Upper lobe of left lung (tissue), 6 donors: ENCODE measurements at places on chromosomes 12 and 14. TPM values are rescaled to one million over a fixed set of nuclear protein-coding genes. Genes with fewer than 3 reads are reported as not detected.

The GYS2 gene
- not detected for total RNA-seq

The DEGS2 gene
- total RNA-seq, result 19.9 TPM

The TXNDC16 gene
- 4.8 TPM for total RNA-seq

The HVCN1 gene
- total RNA-seq, result 16.8 TPM

The SERPINA3 gene
- 59.3 TPM for total RNA-seq

The C12orf60 gene
- 0.94 TPM for total RNA-seq

The ALDH1L2 gene
- total RNA-seq, result 5.8 TPM

The DAD1 gene
- total RNA-seq, result 8.4 TPM

- H3K27ac ChIP-seq, result peak overlapping the region; percentile 24
- H3K4me3 ChIP-seq, result no peak overlapping the region
- no peak for DNase-seq
Observed at GRCh38 chr12:64621257-64621942, 11.1 kb downstream of the RASSF3 start.

DNA sequence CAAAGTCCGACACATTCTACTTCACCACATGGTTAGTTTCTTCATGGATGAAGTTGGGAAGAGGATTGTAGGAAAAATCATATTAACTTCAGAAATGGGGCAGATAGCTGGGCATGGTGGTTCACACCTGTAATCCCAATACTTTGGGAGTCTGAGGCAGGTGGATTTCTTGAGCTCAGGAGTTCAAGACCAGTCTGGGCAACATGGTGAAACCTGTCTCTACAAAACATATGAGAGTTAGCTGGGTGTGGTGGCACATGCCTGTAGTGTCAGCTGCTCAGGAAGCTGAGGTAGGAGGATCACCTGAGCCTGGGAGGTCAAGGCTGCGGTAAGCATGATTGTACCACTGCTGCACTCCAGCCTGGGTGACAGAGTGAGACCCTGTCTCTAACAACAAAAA is 49.5 kb upstream of the PCED1B start:
- no peaks in the 10 kb centered on the region for H3K27me3 ChIP-seq
- no peaks in the 10 kb centered on the region for H3K36me3 ChIP-seq
- peaks cover 7% of the 10 kb centered on the region for H3K4me1 ChIP-seq
- DNase-seq, result no peak
- H3K27ac ChIP-seq, result no peak overlapping the region

DNA sequence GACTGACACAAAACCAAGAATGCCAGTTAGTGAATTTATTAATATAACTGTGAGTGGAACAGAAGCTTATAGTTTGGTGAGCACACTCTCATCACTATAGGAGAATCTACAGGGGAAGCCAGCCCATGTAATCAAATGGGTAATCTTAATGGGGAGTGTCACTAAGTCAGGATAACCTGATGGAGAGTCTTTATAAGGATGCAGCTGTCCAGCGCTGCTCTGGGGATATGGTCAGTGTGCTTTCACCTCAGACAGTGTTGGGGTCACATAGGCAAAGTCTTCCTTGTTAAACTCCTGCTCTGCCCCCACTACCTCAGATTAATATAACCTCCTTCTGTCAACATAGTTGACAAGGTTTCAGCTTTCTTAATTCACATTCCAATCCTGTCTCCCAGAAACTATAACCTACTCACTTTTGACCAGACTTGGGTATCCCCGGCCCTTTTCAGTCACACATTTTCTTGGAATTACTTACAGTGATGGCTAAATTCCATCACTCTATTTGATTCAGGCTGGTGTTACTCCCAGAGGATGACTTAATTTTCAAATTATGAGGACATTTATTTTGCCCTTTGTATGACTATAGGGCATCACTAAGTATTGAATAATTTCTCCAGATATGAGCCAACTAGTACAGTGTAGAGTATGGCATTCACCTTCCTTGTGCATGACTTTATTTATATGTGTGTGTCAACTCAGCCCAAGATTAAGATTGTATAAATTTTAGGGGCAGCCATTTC is 13.2 kb downstream of the STK38L start:
- no peaks in the 10 kb centered on the region for H3K36me3 ChIP-seq
- DNase-seq, result no peak
- peaks cover 18% of the 10 kb centered on the region for H3K4me1 ChIP-seq
- H3K4me3 ChIP-seq, result no peak overlapping the region
- no peak overlapping the region for H3K27ac ChIP-seq
- H3K27me3 ChIP-seq, result no peaks in the 10 kb centered on the region

- no peaks in the 10 kb centered on the region for H3K27me3 ChIP-seq
- no peak for DNase-seq
- peaks cover 15% of the 10 kb centered on the region for H3K4me1 ChIP-seq
- no peaks in the 10 kb centered on the region for H3K36me3 ChIP-seq
- no peak overlapping the region for H3K4me3 ChIP-seq
Observed at GRCh38 chr12:104180374-104180773, 35.2 kb upstream of the TXNRD1 start.

GRCh38 chr14:49857427-49858003 is 4.9 kb upstream of the NEMF start:
- no peaks in the 10 kb centered on the region for H3K36me3 ChIP-seq
- H3K4me3 ChIP-seq, result no peak overlapping the region
- H3K27ac ChIP-seq, result no peak overlapping the region
- H3K4me1 ChIP-seq, result peaks cover 7% of the 10 kb centered on the region

DNA sequence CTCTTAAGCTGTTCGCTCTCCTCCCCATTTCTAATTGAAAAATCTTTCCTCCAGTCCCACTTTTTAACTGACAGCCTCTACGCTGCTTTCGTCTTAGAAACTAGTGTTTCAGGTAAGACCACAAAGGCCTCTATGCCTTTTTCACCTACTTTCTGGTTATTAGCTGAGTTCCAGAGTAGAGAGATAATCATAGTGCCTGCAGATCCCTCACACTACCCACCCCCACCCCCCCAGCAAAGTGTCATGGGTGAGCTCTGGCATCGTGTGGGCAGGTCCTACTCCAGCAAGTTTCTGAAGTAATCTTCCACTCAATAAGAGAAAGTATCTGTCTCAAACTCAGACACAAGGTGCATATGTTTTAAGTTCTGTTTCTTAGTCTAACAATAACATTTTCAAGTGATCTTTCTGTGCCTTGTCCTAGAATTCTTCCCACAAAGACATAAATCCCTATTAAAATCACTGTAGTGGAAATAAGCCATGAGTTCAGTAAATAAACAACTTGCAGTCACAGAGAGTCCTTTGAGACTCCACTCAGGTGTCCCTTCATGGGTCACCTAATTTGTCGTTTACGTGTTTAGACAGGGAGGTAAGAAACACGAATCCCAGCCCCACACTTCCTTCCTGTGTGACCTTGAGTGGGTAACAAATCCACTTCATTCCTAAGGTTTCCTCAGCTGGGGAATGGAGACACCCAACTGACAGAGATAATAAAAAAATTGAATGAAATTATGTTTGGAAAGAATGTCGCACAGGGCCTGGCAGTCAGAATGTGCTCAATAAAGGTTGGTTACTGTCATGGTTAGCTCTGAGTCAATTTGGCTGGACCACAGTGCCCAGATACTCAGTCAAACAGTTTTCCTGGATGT is 228.9 kb upstream of the CAND1 start:
- no peak overlapping the region for H3K27ac ChIP-seq
- DNase-seq, result no peak
- no peak overlapping the region for H3K4me3 ChIP-seq
- no peaks in the 10 kb centered on the region for H3K4me1 ChIP-seq

DNA sequence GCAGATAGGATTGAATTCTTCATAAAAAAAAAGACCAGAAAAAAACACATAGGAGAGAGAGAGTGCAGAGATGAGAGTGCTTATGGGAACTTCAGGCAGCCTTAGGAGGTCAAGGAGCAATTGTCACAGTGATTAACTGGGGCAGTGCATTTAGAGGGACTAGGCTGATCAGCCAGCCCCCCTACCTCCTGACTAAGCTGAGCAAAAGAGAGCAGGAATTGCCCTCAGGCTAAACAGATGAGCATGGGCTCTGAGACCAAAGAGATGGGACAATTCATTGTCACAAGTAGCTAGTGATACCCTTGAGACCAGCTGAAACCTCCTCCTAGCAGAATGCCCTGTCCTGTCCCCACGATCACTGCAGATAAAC is 124.0 kb downstream of the BTG1 start:
- no peaks in the 10 kb centered on the region for H3K4me1 ChIP-seq
- no peaks in the 10 kb centered on the region for H3K36me3 ChIP-seq
- no peak for DNase-seq
- H3K4me3 ChIP-seq, result no peak overlapping the region
- H3K27ac ChIP-seq, result no peak overlapping the region
- no peaks in the 10 kb centered on the region for H3K27me3 ChIP-seq

- no peak overlapping the region for H3K4me3 ChIP-seq
- H3K27ac ChIP-seq, result no peak overlapping the region
- H3K4me1 ChIP-seq, result no peaks in the 10 kb centered on the region
- no peaks in the 10 kb centered on the region for H3K27me3 ChIP-seq
- no peaks in the 10 kb centered on the region for H3K36me3 ChIP-seq
- DNase-seq, result no peak
Observed at GRCh38 chr14:94515426-94515825, 6.2 kb upstream of the SERPINA12 start.

- H3K4me1 ChIP-seq, result peaks cover 20% of the 10 kb centered on the region
- H3K36me3 ChIP-seq, result no peaks in the 10 kb centered on the region
- H3K4me3 ChIP-seq, result no peak overlapping the region
- H3K27me3 ChIP-seq, result no peaks in the 10 kb centered on the region
- no peak overlapping the region for H3K27ac ChIP-seq
Observed at GRCh38 chr14:50398189-50398580, 1.5 kb upstream of the CDKL1 start.

DNA sequence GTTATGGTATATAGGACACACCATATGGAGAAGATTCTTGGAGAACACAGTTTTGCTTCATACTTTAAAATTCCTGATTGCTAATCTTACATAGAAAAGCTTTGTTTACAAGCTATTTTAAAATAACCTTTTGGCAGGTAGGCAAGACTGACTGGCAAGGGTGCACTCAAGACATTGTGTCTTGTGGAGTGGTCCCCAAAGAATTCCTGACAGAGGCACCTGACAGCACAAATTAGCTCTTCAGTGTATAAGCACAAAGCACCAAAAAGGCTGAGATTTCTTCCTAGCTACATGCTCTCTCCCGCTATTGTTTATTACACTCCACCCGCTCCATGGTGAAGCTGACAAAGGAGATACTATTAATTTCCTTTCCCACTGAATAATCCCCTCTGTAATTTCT is 139.4 kb downstream of the MON2 start:
- H3K27me3 ChIP-seq, result no peaks in the 10 kb centered on the region
- H3K4me1 ChIP-seq, result peaks cover 22% of the 10 kb centered on the region
- H3K27ac ChIP-seq, result no peak overlapping the region
- no peak overlapping the region for H3K4me3 ChIP-seq
- no peak for DNase-seq
- no peaks in the 10 kb centered on the region for H3K36me3 ChIP-seq

GRCh38 chr14:32865827-32866376 is 72.8 kb upstream of the NPAS3 start:
- no peak overlapping the region for H3K27ac ChIP-seq
- H3K4me1 ChIP-seq, result no peaks in the 10 kb centered on the region
- no peaks in the 10 kb centered on the region for H3K27me3 ChIP-seq
- peak; percentile 13 for DNase-seq
- H3K36me3 ChIP-seq, result no peaks in the 10 kb centered on the region

- DNase-seq, result no peak
- peaks cover 20% of the 10 kb centered on the region for H3K36me3 ChIP-seq
- no peak overlapping the region for H3K27ac ChIP-seq
- H3K4me3 ChIP-seq, result no peak overlapping the region
- no peaks in the 10 kb centered on the region for H3K27me3 ChIP-seq
Observed at GRCh38 chr14:77549451-77549850, 50.8 kb upstream of the ISM2 start.

DNA sequence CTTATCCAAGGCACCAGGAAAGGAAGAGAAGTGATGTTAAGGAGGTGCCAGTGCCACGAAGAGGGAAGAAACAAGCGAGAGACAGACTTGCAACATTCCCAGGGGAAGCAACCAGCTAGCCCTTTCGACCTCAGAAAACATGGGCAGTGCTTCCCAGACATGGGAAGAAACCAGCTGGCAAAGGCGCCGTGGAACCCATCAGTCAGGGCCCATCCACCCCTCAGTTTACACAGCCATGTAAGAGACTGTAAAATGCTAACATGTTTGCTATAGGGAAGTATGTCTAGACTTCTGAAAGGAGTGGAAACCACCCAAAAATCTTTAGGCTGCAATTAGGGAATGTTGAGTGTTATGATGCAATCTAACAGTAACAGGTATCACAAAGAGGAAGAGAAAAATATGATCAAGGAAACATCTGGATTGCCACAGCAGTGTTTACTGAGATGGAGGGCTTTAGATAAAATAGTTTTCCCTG is 26.3 kb downstream of the ANAPC5 start:
- peak; percentile 22 for DNase-seq
- H3K27me3 ChIP-seq, result no peaks in the 10 kb centered on the region
- H3K36me3 ChIP-seq, result peaks cover 43% of the 10 kb centered on the region
- H3K4me3 ChIP-seq, result no peak overlapping the region
- no peak overlapping the region for H3K27ac ChIP-seq
- peaks cover 3% of the 10 kb centered on the region for H3K4me1 ChIP-seq

DNA sequence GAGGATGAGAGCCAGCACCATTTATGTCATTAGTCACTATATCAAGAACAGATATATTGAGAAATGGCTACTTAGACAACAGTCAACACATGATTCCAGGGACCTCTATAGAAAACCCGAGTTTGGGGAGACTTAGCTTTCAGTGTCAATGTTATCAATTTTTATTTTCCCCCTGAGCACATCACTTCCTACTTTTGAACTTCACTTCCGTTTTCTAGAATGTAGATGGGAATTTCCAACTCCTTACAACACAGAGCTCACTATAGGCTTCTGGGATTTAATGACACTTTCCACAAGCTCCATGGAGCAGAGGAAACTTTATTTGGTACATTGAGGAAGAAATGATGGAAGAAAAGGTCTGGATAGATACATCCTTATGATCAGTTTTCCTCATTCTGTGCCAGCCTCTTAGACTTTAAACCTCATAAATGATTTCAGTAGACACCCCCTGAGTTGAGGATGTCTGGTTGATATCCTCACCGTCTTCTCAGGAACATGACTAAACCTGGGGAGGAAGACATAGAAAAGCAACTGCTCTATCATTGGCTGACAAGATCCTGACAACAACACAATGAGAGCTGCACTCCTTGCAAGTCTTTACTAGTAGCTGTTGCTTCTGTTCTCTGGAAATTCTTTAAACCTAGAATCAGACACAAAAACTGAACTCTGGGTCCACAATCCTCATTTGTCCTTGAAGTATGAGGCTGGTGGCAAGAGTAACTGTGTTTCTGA is 449.4 kb upstream of the OR4E1 start:
- DNase-seq, result no peak
- no peaks in the 10 kb centered on the region for H3K36me3 ChIP-seq
- no peak overlapping the region for H3K4me3 ChIP-seq
- no peak overlapping the region for H3K27ac ChIP-seq

GRCh38 chr14:31449971-31450610 is 7.2 kb downstream of the DTD2 start:
- H3K27ac ChIP-seq, result no peak overlapping the region
- no peak for DNase-seq
- H3K4me1 ChIP-seq, result peaks cover 11% of the 10 kb centered on the region
- H3K36me3 ChIP-seq, result no peaks in the 10 kb centered on the region
